ENCODE measurements at places on chromosomes 7 and 10.

- DNase-seq, result no peak
Observed at GRCh38 chr7:92880212-92881090, 44.1 kb upstream of the CDK6 start.

GRCh38 chr7:32102432-32102873 lies 32.2 kb upstream of the PDE1C start:
- DNase-seq, result peak; percentile 94

GRCh38 chr10:34615770-34616169 lies 199.3 kb downstream of the PARD3 start:
- no peak for DNase-seq

DNA sequence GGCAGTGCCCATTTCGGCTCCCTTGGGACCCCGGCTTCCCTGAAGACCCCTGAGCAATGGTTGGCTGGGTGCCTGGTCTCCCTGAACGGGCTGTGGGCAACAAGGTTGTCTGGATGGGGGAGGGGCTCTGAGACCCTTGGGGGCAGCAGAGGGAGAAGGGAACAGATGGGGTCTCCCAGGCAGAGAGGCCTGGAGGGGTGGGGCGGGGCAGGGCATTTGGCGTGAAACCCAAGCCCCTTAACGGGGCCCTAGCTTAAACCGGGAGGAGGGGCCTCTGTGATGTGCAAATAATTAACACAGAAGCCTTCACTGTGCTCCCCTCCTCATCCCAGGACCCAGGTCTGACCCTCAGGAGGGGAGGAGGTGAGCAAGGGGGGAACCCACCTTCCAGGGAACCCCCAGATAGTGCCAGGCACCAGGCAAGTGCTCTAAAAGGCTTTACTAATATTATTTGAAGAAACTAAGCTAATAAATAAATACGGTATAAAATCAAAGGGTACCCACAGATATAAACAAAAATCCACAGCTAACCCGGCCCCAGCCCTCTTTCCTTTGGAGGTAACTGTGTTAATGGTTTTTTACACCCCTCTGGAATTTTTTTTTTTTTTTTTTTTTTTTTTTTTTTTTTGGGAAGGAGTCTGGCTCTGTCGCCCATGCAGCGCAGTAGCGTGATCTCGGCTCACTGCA lies 170.8 kb downstream of the RNF216 start:
- no peak for DNase-seq

GRCh38 chr7:1250901-1251300 lies 18.2 kb downstream of the UNCX start:
- no peak for DNase-seq

DNA sequence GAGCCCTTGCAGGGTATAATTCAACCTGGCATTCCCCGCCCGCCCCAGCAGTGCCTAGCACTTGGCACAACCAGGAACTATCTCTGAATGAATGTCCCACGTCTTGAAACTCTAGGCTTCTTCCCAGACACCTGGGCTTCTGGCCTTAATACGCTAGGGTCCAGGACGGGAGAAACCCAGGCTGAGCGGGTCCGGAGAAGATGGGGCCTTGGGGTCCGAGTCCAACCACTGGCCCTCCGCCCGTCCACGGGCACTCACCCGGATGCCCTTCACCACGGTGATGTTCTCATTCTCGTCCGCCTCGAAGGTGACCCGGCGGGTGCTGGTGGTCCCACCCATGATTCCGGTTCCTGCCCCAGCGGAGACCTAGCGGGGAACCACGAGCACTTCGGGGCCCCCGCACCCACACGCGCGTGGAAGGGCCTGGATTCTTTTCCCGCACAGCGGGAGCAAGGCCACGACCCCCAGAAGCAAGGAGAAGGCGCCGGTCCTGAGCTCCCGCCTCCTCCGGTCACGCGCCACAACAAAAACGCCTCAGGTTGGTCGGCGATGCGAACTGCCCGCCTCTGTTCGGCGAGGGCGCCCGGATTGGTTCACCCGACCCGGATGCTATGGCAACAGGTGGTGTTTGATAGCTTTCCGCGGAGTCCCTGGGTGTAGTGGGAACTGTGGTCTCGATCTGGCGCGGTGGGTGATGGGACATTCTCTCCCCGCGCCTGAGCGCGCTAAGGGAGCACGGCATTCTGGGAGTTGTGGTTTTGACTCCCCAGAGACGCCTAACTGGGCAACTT lies at the start of gene CHCHD3:
Gene CHCHD3 (minus strand): TSS at position 492 of the 791 bp plus-strand sequence. CDS start 153 bp downstream, at position 339.
- DNase-seq, result peak; percentile 98

GRCh38 chr7:49564379-49564714 lies 209.1 kb upstream of the VWC2 start:
- DNase-seq, result no peak

GRCh38 chr10:30581779-30582380 lies 47.7 kb downstream of the LYZL2 start:
- peak; percentile 2 for DNase-seq

DNA sequence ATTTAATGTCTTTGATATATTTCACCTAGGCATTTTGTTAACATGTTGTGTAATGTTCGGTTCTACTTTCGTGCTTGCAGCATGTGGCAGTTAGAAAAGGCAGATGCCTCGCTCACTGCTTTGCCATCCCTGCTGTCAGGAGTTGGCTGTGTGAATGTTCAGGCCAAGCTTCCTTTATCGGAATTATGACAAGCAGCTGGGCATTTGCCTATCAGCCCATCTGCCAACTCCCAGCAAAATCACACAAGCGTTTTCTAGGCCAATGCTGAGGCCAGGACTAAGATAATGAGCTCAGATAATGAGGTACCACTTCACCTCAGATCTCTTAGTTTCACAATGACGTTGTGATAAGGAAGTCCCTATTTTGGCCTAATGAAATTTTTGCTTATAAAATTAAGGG lies 212.7 kb upstream of the FAM3C start:
- DNase-seq, result peak; percentile 52

DNA sequence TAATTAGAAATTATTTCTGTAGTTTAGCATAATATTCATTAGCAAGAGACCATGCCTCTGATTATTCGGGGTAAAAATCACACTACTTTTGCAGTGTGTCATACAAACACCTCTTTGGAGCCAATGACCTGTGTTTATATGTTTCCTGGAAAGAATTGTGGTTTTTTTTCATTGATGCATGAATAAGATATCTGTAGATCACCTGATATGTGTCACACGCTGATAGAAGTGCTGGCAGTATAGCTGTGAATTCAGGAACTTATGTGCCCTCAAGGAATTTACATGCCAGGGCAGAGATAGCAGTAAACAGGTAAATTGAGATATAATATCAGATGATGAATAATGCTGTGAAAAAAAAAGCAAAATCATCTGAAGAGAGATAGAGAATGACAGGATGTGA lies 118.2 kb downstream of the VPS50 start:
- no peak for DNase-seq

- DNase-seq, result no peak
Observed at GRCh38 chr10:71530781-71531180, 134.1 kb downstream of the CDH23 start.

- no peak for DNase-seq
Observed at GRCh38 chr7:130878785-130879184, 144.8 kb upstream of the KLF14 start.

DNA sequence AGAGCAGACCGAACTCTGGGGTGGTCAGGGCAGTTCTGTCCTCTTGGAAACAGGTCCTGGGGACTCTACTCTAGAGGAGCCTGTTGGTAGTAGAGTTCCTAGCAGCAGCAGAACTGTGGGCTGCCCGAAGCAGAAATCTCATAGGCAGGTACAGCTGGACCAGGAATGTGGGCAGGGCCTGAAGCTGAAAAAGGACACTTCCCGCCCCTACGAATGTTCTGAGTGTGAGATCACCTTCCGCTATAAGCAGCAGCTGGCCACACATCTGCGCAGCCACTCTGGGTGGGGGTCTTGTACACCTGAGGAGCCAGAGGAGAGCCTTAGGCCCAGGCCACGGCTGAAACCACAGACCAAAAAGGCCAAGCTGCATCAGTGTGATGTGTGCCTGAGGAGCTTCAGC lies 8.3 kb upstream of the ZNF783 start:
- DNase-seq, result no peak

DNA sequence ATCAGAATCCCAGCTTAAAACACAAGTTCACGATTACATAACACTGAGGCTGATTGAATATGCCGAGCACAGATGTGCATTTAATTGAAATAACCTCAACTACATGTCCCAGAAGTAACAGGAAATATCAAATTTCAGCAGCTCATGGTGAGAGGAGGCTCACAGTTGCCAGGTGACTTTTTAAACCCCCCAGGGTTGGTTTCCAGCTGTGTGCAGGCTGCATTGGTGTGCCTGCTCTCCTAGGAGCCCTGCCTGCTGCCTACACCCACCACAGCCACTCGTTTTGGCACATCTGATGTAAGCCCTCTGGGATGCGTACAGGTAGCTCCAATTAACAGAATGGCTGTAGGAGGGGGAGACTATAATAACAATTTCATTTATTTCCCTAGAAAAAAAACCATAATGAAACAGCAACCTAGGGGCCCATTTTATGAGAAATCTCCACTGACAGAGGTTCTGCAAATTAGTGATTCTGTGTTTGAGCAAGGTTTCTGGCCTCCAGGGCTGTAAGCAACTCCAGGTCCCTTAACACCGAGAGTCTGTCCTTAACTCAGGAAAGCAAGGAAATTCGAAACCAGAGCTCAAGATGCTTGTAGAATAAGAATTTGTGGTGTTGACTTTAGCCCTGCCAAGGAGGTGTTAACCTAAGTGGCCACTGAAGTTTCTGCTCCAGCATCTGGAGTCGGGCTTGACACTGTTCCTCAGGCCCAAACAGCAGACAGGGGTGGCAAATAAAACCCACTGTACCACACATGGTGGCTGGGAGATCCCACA lies 161.9 kb downstream of the BMPER start:
- DNase-seq, result peak; percentile 46

DNA sequence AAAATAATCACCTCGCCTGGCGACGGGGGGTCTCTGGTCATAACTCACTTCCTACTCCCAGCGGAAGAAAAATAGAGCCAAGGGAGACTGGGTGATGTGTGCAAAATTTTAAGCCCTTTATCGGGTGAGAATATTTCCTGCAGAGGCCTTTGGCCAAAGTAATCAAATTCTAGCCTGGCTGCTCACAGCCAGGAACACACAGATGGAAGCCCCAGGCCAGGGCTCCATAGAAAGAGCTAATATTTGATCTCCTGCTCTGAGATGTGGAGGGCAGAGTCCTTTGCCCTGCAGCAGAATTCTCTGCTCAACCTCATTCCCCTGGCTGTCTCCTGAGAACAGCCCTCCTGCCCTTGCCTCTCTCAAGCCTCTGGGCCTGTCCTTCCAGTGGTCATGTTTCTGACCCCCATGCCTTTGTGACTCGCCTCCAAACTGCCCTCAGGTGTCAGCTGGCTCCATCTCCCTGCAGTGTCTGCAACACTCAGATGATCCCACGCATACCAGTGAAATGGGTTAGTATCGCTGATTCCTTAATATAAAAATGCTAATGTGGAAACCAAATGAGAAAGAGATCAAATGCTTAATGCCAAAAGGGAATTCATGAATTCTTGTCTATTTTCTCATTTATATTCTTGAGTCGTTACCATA lies 34.5 kb downstream of the FRMD4A start:
- DNase-seq, result no peak

DNA sequence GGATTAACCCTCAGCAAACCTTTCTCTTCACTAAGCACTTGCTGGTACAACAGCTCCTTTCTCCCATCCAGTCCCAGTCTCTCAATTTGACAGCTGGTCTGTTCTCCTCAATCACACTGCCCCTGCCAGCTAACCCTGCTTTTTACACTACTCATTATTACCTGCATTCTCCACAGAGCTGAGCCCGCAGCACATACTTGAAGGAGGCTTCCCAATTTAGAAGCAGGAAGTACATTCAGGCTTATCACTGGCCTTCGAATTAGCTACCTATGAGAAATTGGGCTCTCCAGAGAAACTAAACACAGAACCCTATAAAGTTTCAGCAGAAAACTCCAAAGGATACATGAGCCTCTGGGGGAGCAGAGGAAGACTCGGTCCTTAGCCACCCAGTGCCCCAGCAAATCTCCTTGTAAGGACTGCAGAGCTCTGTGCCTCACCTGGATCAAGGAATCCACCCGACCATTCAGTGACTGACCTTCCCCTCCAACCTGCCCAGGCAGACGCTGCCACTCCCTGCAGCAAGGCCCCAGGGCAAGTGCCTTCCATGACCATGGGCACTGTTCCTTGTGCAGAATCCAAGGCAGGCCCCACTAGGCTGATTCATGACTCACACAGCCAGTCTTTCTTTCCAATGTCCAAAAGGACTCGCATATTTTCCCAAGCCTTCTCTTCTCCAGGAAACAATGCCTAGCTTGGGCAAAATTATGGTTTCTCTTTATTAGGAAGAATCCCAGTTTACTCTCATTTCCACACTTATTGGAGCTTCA lies 68.0 kb downstream of the VOPP1 start:
- DNase-seq, result peak; percentile 54

GRCh38 chr10:126315494-126316177 lies 72.6 kb downstream of the ADAM12 start:
- DNase-seq, result no peak

DNA sequence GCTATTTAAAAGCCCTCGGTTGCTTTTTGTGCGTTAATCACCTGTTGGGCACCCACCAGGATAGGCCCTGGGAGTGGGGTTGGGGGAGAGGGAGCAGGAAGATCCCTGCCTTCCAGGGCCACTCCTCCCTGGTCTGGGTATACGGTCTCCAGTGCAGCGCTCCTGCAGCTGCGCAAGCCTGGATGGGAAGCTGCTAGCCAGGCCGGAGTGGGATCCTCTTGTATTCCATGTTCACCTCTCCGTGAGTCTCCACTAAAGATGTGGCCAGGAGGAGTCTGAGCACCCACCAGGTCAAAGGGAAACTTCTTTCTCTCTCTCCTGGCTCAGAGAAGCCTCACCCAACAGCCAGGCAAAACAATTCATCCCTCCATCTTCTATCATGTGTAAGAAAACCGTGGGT lies 78.8 kb upstream of the ANLN start:
- DNase-seq, result no peak

DNA sequence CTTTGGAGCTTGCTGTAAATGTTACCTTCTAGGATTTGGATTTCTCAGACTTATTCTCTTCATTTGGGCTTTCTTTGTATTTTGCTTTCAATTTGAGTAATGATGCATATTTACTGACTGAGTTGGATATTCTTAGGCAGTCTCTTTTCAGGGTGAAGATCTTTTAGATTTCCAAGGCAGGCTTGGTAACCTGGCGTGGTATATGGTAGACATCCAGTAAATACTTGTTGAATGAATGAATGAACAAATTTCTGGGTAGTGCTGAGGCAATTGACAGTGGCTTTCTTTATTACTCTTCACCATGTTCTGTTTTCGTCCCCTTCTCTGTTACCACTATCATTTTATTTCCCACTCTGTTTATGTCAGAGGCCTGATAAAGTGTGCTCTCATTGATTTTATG lies 27.1 kb downstream of the BBS9 start:
- no peak for DNase-seq

DNA sequence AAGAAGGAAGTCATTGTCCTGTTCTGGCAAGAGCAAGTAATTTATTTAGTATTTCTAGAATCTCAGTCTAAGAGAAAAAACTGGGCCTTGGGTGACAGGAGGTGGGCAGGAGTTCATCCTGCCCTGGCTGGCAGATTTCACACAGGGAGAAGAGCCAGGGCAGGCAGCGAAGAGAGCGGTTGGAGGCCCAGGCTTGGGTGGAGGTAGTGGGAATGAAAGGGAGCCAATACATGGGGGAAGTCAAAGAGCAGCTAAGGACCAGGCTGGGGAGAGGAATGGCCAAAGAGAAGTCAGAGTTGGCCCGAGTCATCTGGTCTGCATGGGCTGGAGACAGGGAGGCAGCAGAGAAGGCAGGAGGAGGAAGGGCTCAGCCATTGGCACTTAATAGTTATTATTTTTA lies 51.4 kb downstream of the HECW1 start:
- DNase-seq, result no peak
